Uterus (tissue), 4 donors: ENCODE measurements at places on chromosomes 2 and 18. TPM values are rescaled to one million over a fixed set of nuclear protein-coding genes. Genes with fewer than 3 reads are reported as not detected.

DNA sequence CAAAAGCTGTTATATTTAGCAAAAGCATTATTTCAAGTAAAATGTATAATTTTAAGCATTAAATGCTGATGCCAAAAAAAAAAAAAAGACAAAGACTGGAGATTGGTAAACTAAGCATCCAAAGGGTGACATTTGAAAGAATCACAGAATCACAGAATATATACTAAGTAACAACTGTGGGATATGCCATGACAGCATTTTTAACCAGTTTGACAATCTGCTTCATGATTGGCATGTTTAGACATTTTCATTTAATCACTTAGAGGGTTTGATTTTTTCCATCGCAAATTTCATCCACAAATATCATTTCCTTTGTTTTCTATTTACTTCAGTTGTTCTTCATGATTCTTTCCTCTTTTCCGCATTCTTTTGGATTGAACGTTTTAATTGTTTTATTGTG lies 66.9 kb upstream of the TMEM18 start:
- DNase-seq = no peak

DNA sequence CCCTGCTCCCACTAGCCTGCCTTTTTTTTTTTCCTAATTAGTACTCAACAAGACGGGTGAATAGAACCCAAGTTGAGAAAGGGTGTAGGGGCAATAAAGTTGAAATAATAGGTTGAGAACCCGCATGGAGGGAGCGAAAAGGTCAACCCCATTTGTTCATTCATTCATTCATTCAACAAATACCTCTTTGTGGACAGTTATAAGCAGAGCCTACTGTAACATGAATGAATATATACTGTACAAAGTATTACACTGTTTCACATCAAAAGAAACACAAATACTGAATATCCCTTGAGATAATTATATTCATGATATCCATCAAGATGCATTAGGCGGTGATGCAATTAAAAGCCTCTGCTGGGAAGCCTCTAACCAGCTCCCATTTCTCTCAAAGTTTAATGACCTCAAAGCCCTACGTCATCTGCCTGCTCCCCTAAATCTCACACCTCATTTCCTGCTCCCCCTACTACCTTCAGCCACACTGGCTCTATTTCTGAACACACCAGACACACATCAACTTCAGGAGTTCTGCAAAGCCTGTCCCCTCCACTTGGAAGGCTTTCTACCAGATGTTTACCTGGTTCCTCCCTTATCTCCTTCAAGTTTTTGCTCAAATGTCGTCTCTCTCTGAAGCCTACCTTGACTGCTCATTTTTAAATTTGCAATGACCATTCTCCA lies 1.4 kb upstream of the NBAS start:
- no peak for DNase-seq

GRCh38 chr18:63422864-63423304 lies 608 bp upstream of the VPS4B start:
- no peak for DNase-seq

GRCh38 chr2:240231838-240232244 lies 91.4 kb upstream of the OTOS start:
- DNase-seq = peak; percentile 5

- no peak for DNase-seq
Measured at GRCh38 chr2:11389052-11389420, 44.6 kb upstream of the ROCK2 start.

- no peak for DNase-seq
Measured at GRCh38 chr2:218229851-218230250, 12.9 kb downstream of the ARPC2 start.

- no peak for DNase-seq
Measured at GRCh38 chr2:101398116-101398821, 11.0 kb upstream of the CREG2 start.

GRCh38 chr2:145302886-145303285 lies 783.0 kb upstream of the ZEB2 start:
- DNase-seq = no peak

DNA sequence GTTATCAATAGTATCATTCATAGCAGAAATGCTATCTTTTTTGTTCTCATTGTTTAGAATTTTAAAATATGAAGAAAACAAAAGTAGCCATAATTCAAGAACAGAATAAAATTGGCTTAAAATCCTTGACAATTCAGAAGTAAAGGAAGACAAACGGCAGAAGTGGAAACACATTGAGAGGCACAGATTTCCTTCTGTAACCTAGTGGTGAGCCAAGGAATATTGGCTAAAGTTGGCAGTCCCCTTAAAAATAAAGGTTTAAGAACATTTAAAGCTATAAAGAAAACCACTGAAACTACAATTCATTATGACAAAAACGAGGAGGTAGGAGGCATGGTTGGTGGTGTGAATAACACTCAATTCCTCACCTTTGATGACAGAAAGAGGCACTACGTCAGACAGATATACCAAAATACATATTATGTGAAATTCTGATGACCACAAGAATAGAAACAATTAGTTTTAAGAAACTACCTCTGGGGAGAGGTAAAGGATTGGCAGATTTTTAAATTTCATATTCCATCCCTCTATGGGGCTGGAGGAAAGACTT lies 42.3 kb downstream of the SFT2D3 start:
- no peak for DNase-seq

DNA sequence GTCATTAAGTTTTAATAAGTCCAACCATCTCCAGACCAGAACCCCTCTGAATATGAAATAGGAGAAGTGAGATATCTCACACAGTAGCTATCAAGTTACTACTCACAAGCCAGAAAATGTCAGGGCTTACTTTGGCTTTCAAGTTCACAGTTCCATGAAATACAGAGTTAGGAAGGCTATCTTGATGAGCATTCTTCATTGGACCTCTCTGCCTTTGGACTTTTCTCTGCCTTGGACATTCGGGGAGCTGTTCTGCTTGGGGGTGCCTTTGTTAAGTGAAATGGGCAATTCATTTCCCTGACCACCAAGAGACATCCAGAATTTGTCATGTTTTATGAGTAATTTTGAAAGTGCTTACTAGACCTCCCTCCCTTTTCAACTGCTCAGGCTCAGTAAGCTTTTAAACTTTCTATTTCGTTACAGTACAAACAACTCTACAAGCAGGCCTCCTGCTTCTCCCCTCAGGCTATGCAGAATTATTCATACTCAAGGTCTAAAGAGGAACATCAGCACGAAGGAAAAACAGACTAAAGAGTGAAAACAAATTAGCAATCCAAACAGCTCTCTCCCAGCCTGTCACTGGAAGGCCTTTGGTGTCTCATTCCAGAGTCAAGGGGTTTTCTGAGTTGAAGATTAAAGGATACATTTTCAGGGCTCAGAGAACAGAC lies 95.3 kb downstream of the MREG start:
- no peak for DNase-seq

- DNase-seq = peak; percentile 21
Measured at GRCh38 chr18:59900222-59901128, 679 bp downstream of the PMAIP1 start.

GRCh38 chr2:39772086-39772811 lies 6.8 kb downstream of the THUMPD2 start:
- DNase-seq = no peak

DNA sequence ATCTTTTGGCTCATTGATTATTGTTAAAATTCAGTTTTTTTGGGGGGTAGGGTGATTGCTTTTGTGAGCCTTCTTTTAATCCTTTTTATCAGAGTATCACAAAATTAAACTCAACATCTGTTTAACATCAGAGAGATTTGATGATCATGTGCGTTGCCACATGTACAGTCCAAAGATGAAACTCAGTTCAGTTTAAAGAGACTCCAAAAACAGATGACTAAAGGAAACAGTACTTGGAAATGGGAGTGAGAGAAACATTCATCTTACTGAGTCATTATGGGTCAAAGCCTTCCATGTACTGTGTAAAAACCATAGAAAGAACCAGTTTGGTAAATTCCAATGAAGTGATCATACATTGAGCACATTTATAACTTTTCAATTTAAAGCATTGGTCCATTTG lies 53.0 kb downstream of the LYPD6 start:
- DNase-seq = no peak

DNA sequence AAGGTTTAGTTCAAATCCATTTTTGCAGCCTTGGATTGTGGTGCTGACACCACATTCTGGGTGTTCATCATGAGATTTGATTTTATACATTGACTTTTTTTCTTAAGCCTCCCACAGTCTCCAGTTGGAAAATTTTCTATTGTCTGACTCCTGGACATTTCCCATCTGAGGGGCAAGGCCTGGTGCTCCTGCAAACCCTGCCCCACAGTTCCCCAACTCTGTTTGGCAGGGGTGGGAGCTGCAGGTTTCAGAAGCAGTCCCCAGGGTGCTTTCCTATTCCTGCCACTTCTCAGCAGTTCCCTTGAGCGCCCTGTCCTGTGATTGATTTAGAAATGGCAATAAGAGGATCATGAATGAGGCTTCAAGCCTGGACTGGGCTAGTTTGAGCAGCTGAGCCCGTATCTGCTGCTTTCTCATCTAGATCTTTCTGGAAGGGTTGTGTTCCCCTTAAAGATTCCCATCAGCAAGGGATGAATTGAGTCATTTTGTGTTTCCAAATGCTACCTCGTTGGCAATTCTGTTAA lies 77.0 kb downstream of the CIB4 start:
- DNase-seq = no peak

GRCh38 chr2:46256563-46257142 lies 40.6 kb upstream of the EPAS1 start:
- DNase-seq = no peak

GRCh38 chr2:204692790-204693189 lies 147.5 kb downstream of the PARD3B start:
- DNase-seq = no peak

GRCh38 chr2:165164201-165164600 lies 39.6 kb downstream of the SCN3A start:
- DNase-seq = no peak

DNA sequence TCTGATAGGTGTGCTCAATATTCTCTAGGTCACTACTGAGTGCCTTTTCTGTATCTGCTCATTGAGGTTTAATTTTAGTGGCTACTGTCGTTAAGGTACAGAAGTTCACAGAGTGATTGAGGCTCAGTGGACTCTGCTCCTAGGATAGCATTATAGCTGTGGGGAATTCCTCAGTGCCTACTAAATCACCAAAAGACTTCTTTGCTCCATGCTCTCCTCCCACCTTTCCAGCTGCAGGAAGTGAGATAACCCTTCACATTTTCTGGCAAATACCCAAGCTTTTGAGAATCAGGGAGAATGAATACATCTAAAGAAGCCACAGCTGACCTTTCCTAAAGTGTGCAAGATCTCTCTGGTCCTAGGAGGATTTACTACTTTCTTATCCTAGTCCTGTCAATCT lies 95.2 kb upstream of the FSIP2 start:
- DNase-seq = no peak

GRCh38 chr2:47346-47725 lies 1.0 kb upstream of the FAM110C start:
- DNase-seq = no peak

GRCh38 chr2:241359481-241360045 lies 3.5 kb downstream of the FARP2 start:
- DNase-seq = no peak

DNA sequence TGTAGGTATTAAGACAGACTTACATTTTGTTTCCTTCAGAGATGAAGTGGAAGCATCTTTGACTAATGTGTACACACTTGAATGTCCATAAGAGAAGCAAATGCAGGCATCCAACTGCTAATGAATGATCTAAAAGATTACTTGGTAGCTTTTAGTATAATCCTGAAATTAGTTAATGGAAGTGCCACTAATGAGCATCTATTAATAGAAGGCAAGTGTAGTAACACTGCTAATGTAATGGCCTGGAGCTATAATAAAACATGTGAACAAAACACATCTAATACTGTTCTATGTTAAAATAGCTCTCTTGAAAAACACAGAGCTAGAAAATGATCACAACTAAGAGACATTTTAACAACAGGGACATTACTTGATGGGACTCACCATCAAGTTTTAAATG lies 225.3 kb downstream of the SLC8A1 start:
- no peak for DNase-seq

DNA sequence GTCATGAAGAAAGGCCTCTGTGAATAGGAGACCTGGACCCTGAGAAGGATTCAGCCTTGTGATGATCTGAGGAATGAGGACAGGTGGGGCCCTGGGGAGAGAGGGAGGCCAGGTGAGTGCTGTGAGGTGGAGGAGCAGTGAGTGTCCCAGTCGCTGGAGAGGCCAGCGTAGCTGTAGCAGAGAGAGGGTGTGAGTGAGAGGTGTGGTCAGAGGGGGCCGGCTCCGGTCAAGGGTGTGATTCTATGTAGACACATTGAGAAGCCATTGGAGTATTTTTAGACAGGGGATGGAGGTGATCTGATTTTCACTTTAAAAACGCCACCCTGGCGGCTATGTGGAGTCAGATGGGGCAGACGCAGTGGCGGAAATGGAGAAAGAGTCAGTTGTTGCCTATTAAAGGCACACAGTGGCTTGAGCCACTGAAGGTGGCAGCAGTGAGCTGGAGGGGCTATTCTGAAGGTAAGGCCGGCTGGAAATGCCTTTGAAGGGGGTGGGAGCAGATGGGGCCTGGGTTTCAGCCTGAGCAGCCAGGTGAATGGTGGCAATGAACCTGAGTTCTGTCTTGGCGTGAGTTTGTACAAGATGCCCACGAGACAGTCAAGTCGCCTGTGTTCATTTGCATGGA lies 55.6 kb downstream of the GREB1 start:
- no peak for DNase-seq

DNA sequence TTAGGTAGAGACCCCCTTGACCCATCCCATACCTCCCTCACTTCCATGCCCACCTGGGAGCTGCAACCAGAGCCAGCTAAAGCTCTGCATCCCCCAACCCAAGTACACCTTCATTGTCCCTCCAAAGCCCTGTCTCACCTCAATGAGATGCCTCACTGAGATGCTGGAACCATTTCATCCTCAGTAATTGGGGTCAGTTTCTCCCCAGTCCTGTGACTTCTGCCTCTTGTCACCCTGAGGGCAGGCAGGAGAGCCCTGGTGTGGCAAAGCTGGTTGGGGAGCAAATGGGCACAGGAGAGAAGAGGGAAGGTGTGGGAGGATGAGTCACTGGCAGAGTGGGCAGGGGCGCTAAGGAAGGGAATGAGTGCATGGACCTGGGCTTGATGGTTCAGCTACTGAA lies 27.9 kb upstream of the NT5DC4 start:
- no peak for DNase-seq

KIAA1328 gene
- 31.8 TPM for total RNA-seq

IL37 gene
- total RNA-seq = not detected

SOWAHC gene
- 32.5 TPM for total RNA-seq

ACVR1C gene
- total RNA-seq = 0.85 TPM

METAP1D gene
- total RNA-seq = 20.2 TPM

UGT1A3 gene
- total RNA-seq = not detected

AUP1 gene
- 62.8 TPM for total RNA-seq

RAMP1 gene
- total RNA-seq = 461 TPM

STON1 gene
- 75.3 TPM for total RNA-seq

C2orf66 gene
- total RNA-seq = not detected

MOGAT1 gene
- total RNA-seq = not detected

GATA6 gene
- 50.5 TPM for total RNA-seq
